ENCODE measurements at places on chromosomes 1 and 21.

- DNase-seq, result no peak
Observed at GRCh38 chr1:224507771-224508523, 73.3 kb upstream of the WDR26 start.

GRCh38 chr1:115717541-115717940 lies 51.0 kb downstream of the CASQ2 start:
- no peak for DNase-seq

GRCh38 chr1:232548691-232549090 lies 81.2 kb downstream of the SIPA1L2 start:
- DNase-seq, result no peak

GRCh38 chr1:29703596-29704370 lies 467.5 kb downstream of the PTPRU start:
- no peak for DNase-seq

DNA sequence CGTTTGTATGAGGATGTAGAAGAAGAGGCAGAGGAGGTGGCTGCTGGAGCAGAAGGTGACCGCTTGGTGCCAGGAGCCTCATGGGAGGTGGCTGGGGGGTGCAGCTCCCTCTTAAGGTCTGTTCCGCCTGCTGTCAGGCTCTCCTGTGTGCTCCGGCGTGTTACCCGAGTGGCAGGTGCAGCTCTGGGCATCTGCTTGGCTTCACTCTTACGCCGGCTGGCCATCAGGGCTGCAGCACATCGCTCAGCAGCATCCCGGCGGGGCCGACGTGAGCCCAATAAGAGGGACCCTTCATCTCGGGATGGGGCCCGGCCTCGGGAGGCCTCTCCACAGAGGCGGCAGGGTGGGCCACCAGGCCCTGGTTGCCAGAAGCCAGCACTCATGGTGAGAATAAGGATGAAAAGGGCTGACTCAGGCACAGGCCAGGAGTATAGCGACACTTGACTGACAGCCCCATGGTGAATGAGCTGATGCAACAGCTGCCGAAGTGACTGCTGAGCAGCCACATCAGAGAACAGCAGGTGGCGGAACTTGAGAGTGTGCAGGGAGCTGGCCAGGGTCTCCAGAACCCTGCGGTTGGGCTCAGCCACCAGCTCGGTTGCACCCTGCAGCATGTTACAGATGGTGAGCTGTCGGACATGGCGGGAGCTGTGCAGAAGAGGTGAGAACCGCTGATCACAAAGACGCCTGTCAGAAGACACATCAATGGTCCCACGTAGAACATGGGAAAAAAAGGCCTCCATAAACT lies 17.5 kb downstream of the LRRC41 start:
- DNase-seq, result no peak

DNA sequence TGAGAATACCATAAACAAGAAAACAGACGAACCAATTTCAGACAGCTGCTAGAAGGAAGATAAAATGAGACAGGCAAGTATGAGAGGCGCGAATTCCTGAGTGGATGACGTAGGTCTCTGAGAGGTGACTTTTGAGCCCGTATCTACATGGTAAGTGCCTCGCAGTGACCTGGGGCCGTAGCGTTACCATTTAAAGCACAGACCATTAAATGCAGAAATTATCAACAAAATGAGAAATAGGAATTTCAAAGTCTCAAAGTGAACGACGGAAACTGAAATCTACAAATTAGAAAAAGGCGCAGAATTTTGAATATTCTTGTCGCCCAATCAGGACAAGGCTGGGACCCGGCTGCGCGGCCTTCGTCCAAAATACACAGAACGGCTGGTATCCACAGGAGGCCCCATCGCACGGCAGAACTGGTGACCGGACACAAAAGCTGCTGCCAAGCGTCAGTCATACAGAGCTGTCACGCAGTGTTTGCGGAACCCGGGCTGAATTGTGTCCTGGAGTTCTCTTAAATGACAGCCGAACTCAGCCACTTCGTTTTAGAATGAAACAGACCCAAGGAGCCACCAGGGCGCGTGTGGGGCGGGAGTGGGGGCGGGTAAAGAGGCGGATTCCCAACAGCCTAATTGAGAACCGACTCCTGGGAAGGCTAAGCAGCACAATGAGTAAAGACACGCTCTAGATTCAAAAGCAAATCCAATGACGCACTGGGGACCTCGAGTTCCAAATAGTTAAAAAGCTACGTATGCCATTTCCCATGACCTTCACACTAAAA lies 13.8 kb upstream of the BOLA1 start:
- peak; percentile 53 for DNase-seq

DNA sequence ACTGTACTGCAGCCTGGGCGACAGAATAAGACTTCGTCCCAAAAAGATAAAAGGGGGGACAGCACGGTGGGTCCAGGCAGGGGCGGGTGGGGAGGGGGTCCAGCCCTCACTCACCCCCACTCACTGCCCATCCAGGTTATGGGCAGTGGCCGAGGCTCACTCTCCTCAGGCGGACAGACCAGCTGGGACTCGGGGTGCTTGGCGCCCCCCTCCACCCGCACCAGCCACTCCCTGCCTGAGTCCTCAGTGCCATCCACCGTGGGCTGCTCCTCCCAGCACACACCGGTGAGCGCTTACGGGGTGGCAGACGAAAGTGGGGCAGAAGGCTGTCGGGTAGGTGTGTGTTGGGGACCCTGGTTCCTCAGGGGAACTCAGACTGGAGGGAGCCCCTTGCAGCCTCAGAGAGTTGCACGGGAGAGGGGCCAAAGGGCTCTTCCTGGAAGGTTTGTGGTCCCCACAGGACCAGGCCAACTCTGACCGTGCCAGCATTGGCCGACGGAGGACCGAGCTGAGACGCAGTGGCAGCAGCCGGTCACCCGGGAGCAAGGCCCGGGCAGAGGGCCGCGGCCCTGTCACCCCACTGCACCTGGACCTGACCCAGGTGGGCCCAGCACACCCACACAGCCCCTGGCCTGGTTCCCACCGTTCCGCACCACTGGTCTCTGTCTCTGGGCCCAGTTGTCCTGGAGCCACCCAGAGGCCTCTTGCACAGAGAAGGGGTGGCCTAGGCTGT lies 6.6 kb downstream of the PLEKHN1 start:
- DNase-seq, result no peak

- DNase-seq, result no peak
Observed at GRCh38 chr1:44347280-44347679, 7.8 kb downstream of the ERI3 start.

GRCh38 chr1:21258331-21259134 lies 31.7 kb downstream of the ECE1 start:
- no peak for DNase-seq

DNA sequence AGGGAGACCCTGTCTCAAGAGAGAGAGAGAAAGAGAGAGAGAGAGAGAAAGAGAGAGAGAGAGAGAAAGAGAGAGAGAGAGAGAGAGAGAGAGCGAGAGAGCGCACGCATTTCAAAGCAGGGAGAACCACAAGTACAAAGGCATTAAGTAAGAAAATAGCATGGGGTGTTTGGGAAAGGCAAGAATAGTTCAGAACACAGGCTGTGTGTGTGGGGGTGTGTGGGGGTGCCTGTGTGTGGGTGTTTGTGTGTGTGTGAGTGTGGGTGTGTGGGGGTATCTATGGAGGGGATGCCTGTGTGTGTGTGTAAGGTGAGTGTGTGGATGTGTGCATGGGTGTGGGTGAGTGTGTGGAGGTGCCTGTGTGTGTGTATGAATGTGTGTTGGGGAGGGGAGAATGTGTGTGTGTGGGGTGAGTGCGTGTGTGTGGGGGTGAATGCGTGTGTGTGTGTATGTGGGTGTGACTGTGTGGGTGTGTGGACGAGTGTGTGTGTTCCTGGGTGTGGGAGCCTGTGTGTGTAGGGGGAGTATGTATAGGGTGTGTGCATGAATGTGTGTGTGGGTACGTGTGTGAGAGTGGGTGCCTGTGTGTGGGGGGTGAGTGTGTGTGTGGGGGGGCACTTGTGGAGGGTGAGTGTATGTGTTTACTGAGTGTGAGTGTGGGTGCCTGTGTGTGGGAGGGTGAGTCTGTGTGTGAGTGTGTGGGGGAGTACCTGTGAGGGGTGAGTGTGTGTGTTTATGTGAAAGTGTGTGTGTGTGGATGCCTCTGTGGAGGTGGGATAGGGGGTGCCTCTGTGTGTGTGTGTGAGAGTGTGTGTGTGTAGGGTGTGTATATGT lies 19.1 kb upstream of the HDAC1 start:
- DNase-seq, result no peak

GRCh38 chr1:180912211-180912800 lies 391 bp upstream of the KIAA1614 start:
- no peak for DNase-seq

DNA sequence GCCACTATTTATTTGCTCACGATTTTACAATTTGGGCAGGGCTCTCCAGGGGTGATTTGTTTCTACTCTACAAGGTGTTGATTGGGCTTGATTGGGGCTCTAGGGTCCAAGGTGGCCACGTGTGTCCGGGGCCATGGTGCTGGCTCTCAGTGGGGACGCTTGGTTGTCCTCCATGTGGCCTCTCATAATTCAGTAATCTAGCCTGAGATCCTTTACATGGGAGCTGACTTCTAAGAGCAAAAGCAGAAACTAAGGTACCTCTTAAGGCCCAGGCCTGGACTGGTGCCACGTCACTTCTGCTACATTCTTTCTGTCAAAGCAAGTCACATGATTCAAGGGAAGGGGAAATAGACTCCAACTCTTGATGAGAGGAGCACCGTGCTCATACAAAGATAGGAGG lies 8.1 kb upstream of the PSRC1 start:
- DNase-seq, result no peak

- DNase-seq, result no peak
Observed at GRCh38 chr1:227734546-227734855, 601 bp downstream of the JMJD4 start.

GRCh38 chr1:121587777-121588176 lies 403.0 kb downstream of the SRGAP2C start:
- DNase-seq, result no peak

Measured in esophagus squamous epithelium (tissue), 5 donors.